Mesenchymal stem cell (in vitro differentiated cells and primary cell): ENCODE measurements at places on chromosomes 13 and 19.
A peak's percentile ranks its signal among the peaks of the same experiment; 100 is the strongest.

DNA sequence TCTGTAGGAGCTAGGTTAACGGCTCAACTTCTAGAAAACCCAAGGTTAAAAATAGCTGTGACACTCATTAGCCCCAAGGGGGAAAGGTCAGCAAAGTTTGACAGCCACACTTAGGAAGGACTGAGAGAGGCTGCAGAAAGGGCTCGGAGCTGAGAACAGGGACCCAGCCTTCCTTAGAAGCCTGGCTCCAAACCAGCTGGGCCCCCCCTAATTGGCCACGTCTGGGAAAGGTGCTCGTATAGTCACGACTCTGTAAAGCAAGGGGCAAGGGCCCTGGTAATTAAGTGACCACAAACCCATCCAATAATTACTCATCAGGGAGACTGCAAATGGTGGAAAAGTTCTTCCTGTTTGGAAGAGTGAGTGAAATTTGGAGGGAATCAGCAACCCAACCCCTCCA is 90.5 kb downstream of the RNASEH2B start:
- no peaks in the 10 kb centered on the region for H3K36me3 ChIP-seq
- no peak overlapping the region for H3K4me3 ChIP-seq
- H3K27me3 ChIP-seq, result peaks cover 43% of the 10 kb centered on the region
- H3K27ac ChIP-seq, result no peak overlapping the region
- no peak for DNase-seq
- peaks cover 2% of the 10 kb centered on the region for H3K4me1 ChIP-seq

- peak; percentile 11 for DNase-seq
- no peaks in the 10 kb centered on the region for H3K4me1 ChIP-seq
- no peaks in the 10 kb centered on the region for H3K36me3 ChIP-seq
- no peak overlapping the region for H3K4me3 ChIP-seq
- no peaks in the 10 kb centered on the region for H3K27me3 ChIP-seq
Observed at GRCh38 chr13:76758257-76758656, 127.9 kb downstream of the KCTD12 start.

DNA sequence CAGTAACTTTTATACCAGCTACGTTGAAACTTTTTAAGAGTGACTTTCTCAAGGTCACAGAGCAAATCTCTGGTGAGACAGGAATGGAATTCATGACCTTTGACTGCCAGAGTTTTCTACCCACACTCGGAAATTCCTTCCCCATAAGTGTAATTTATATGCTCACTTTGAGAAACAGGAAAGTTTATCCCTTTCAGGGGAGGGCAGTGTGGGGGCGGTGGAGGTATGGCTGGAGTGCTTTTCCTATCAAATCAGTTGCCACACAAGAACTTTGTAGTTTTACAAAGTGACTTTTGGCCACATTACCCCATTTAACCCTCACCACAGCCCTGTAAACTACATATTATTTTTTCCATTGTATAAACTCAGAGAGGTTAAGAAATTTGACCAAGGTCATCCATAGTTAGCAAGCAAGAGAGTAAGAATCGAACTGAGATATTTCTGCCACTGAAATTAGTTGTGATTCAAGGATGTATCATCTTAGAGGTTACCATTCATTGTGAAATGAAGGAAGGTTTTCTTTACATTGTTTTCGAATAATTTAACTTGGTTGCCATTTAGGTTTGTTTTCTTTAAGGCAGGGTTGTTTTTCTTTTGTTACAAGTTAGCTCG is 5.9 kb downstream of the KLF12 start:
- H3K36me3 ChIP-seq, result no peaks in the 10 kb centered on the region
- peak overlapping the region; percentile 28 for H3K27ac ChIP-seq
- no peak overlapping the region for H3K4me3 ChIP-seq
- DNase-seq, result peak; percentile 58
- H3K4me1 ChIP-seq, result peaks cover 8% of the 10 kb centered on the region

DNA sequence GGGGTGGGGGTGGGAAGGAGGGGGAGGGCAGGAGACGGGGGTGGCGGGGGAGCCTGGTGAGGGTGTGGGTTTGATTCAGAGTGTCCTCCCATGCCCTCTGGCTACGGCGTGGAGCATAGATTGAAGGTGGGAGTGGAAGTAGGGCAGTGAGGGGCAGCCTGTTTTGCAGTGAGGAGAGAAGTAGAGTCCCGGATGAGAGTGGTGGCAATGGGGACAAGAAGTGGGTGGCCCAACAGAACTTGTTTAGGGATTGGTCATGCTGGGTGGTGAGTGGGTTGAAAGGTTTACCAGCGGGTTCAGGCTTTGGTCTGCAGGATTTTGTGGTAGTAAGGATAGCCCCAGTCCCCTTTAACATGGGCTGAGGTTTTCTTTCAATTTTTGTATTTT is 35.5 kb downstream of the SIPA1L3 start:
- no peak overlapping the region for H3K27ac ChIP-seq
- H3K4me3 ChIP-seq, result no peak overlapping the region
- no peaks in the 10 kb centered on the region for H3K27me3 ChIP-seq
- peaks cover 15% of the 10 kb centered on the region for H3K4me1 ChIP-seq
- peaks cover 14% of the 10 kb centered on the region for H3K36me3 ChIP-seq

- H3K27me3 ChIP-seq, result no peaks in the 10 kb centered on the region
- H3K4me3 ChIP-seq, result no peak overlapping the region
- H3K4me1 ChIP-seq, result peaks cover 5% of the 10 kb centered on the region
Observed at GRCh38 chr13:113592571-113592970, 8.0 kb downstream of the TFDP1 start.

- H3K27me3 ChIP-seq, result no peaks in the 10 kb centered on the region
- no peak overlapping the region for H3K4me3 ChIP-seq
- H3K4me1 ChIP-seq, result no peaks in the 10 kb centered on the region
- DNase-seq, result no peak
- no peak overlapping the region for H3K27ac ChIP-seq
- H3K36me3 ChIP-seq, result no peaks in the 10 kb centered on the region
Observed at GRCh38 chr13:32059511-32059984, 28.0 kb downstream of the FRY start.

DNA sequence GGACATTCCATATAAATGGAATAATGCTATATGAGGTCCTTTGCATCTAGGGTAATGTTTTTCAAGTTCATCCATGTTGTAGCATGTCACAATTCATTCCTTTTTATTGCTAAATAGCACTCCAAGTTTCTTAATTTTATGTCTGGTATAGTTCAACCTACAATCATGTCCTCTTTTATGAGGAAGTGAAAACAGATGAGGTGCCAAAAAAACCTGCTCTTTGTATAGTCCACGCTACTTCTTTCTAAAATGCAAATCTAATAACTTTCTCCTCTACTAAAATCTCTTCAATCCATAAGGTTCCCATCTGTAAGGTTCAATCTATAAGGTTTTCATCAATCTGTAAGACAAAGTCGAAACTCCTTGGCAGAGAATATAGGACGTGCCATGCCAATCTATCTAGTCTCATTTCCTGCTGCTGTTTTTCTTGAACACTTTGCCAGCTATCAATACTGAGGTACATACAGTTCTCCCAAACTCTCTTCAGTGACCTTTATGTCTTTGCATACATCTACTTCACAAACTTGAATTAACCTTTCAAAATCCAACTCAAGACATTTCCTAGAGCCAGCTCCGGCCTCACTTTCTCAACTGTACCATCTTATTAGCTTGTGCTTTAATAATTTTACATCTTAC is 33.7 kb downstream of the INTS6 start:
- H3K27ac ChIP-seq, result no peak overlapping the region
- no peaks in the 10 kb centered on the region for H3K27me3 ChIP-seq
- no peak overlapping the region for H3K4me3 ChIP-seq
- H3K4me1 ChIP-seq, result peaks cover 1% of the 10 kb centered on the region
- no peak for DNase-seq
- H3K36me3 ChIP-seq, result peaks cover 67% of the 10 kb centered on the region

- H3K27ac ChIP-seq, result no peak overlapping the region
- peaks cover 11% of the 10 kb centered on the region for H3K27me3 ChIP-seq
- peaks cover 12% of the 10 kb centered on the region for H3K4me1 ChIP-seq
- no peaks in the 10 kb centered on the region for H3K36me3 ChIP-seq
Observed at GRCh38 chr13:106468207-106468606, 67.3 kb downstream of the EFNB2 start.

GRCh38 chr13:113638173-113638746 is 19.7 kb downstream of the ATP4B start:
- peaks cover 2% of the 10 kb centered on the region for H3K4me1 ChIP-seq
- no peak overlapping the region for H3K27ac ChIP-seq
- H3K27me3 ChIP-seq, result no peaks in the 10 kb centered on the region
- peaks cover 85% of the 10 kb centered on the region for H3K36me3 ChIP-seq
- no peak overlapping the region for H3K4me3 ChIP-seq
- no peak for DNase-seq

GRCh38 chr13:29957320-29957719 is 106.9 kb upstream of the UBL3 start:
- DNase-seq, result no peak
- no peak overlapping the region for H3K27ac ChIP-seq
- H3K4me3 ChIP-seq, result peak overlapping the region; percentile 22
- H3K27me3 ChIP-seq, result peaks cover 44% of the 10 kb centered on the region
- H3K36me3 ChIP-seq, result no peaks in the 10 kb centered on the region

DNA sequence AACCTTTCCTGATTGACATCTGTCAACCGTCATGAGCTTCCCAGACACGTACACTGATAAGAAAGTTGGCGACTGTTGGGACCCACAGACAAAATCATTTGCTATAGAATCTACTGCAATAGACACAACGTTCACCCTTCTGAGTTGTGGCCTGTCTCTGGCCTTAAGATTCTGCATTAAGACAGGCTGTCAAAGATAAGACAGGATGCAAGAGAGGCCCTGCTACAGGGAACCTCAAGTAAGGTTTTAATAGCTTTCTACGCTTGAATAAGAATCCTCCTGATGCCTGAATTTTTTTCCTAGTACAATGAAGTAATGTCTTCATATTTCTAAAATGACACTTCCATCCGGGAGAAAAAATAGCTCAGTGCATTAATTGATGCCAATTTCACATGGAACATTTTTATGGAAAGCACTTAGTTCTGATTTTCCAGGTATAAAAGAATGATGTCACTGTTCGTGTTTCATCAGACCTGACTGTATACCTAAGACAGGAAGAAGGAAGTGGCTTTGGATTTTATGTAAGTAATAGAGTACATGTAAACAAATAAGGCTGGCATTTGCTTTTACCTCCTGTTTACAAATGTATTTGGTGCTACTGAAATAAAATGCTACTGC is 275.2 kb upstream of the GPC6 start:
- H3K4me3 ChIP-seq, result no peak overlapping the region
- H3K4me1 ChIP-seq, result peaks cover 3% of the 10 kb centered on the region
- H3K36me3 ChIP-seq, result no peaks in the 10 kb centered on the region
- H3K27me3 ChIP-seq, result no peaks in the 10 kb centered on the region
- peak; percentile 12 for DNase-seq
- peak overlapping the region; percentile 74 for H3K27ac ChIP-seq

- peaks cover 10% of the 10 kb centered on the region for H3K4me1 ChIP-seq
- H3K36me3 ChIP-seq, result no peaks in the 10 kb centered on the region
- no peak for DNase-seq
- H3K27me3 ChIP-seq, result peaks cover 98% of the 10 kb centered on the region
- H3K4me3 ChIP-seq, result no peak overlapping the region
- H3K27ac ChIP-seq, result no peak overlapping the region
Observed at GRCh38 chr13:27973961-27974662, 5.0 kb upstream of the CDX2 start.

DNA sequence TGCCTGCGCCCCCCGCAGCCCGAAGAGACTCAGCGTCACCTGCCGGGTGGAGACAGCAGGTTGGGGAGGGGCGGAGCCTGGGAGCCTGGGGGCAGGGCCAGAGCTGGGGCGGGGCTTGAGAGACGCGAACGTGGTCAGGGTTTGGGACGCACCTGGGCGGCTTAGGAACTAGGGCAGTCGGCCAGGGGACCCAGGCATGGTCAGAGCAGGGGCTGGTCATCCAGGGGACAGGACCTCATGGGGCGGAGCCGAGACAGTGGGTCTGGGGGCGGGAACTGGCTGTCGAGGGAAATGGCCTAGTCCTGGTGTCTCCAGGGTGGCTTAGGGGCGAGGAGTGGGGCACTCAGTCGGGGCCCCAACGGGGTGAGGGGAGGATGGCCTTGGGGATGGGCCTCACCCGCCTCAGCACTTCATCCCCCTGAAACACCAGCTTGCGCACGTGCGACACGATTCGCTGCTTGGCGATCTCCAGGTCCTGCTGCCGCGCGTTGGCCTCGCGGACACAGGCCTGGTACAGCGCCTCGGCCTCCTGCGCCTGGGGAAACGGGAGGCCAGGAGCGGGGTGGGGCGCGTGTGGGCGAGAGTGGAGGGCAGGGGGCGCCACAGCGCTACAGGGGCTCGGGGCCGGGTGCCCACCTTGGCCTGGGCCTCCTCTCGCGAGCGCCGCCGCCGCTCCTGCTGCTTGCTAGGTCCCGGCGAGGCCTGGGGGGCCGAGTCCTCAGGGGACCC is 5.8 kb downstream of the GMIP start:
- H3K27me3 ChIP-seq, result no peaks in the 10 kb centered on the region
- H3K4me1 ChIP-seq, result peaks cover 8% of the 10 kb centered on the region
- H3K4me3 ChIP-seq, result no peak overlapping the region
- H3K27ac ChIP-seq, result no peak overlapping the region

- DNase-seq, result no peak
- H3K4me3 ChIP-seq, result no peak overlapping the region
- no peaks in the 10 kb centered on the region for H3K4me1 ChIP-seq
- H3K27me3 ChIP-seq, result no peaks in the 10 kb centered on the region
- no peak overlapping the region for H3K27ac ChIP-seq
Observed at GRCh38 chr13:47796816-47797215, 204.3 kb downstream of the SUCLA2 start.

- no peaks in the 10 kb centered on the region for H3K36me3 ChIP-seq
- no peak overlapping the region for H3K4me3 ChIP-seq
- H3K4me1 ChIP-seq, result no peaks in the 10 kb centered on the region
- no peak overlapping the region for H3K27ac ChIP-seq
- no peaks in the 10 kb centered on the region for H3K27me3 ChIP-seq
Observed at GRCh38 chr13:91058066-91058465, 289.4 kb upstream of the MIR17HG start.

- H3K36me3 ChIP-seq, result peaks cover 10% of the 10 kb centered on the region
- no peak for DNase-seq
- no peak overlapping the region for H3K4me3 ChIP-seq
- H3K27ac ChIP-seq, result no peak overlapping the region
- H3K27me3 ChIP-seq, result no peaks in the 10 kb centered on the region
Observed at GRCh38 chr13:47955836-47956235, 45.2 kb downstream of the SUCLA2 start.

GRCh38 chr13:102781591-102781990 is 8.0 kb upstream of the TEX30 start:
- H3K4me3 ChIP-seq, result no peak overlapping the region
- no peak for DNase-seq
- peaks cover 38% of the 10 kb centered on the region for H3K36me3 ChIP-seq
- H3K27me3 ChIP-seq, result no peaks in the 10 kb centered on the region
- no peaks in the 10 kb centered on the region for H3K4me1 ChIP-seq

GRCh38 chr19:47514151-47514868 is 553 bp downstream of the NAPA start:
- no peaks in the 10 kb centered on the region for H3K27me3 ChIP-seq
- H3K4me1 ChIP-seq, result peaks cover 25% of the 10 kb centered on the region
- DNase-seq, result peak; percentile 23
- H3K27ac ChIP-seq, result peak overlapping the region; percentile 93
- H3K4me3 ChIP-seq, result peak overlapping the region; percentile 100

GRCh38 chr13:103303078-103303651 is 236.9 kb upstream of the SLC10A2 start:
- H3K27ac ChIP-seq, result no peak overlapping the region
- no peaks in the 10 kb centered on the region for H3K27me3 ChIP-seq
- DNase-seq, result no peak
- H3K4me3 ChIP-seq, result no peak overlapping the region
